Aorta (tissue), 5 donors: ENCODE measurements at places on chromosomes 3 and 15. TPM values are rescaled to one million over a fixed set of nuclear protein-coding genes. Genes with fewer than 3 reads are reported as not detected.

The ECE2 gene
- not detected for total RNA-seq

The XCR1 gene
- 0.26 TPM for total RNA-seq

- no peak for DNase-seq
- no peak within 1 kb of the TSS for H3K4me3 ChIP-seq
- no peaks in the 10 kb centered on the region for H3K4me1 ChIP-seq
- H3K36me3 ChIP-seq, result no peaks in the 10 kb centered on the region
These were observed at the start of gene CCR4 for GRCh38 chr3:32951410-32951811. Gene CCR4, plus strand, starts transcription at chr3:32951644. Its CDS starts 1,779 bp downstream, at chr3:32953423.

- no peak for DNase-seq
- H3K4me3 ChIP-seq, result no peak overlapping the region
- no peaks in the 10 kb centered on the region for H3K27me3 ChIP-seq
- no peak overlapping the region for H3K27ac ChIP-seq
- no peaks in the 10 kb centered on the region for H3K4me1 ChIP-seq
These were observed 34.3 kb upstream of the NEO1 start for GRCh38 chr15:73017987-73018386.

GRCh38 chr3:131283862-131284261 lies 97.7 kb upstream of the NUDT16 start:
- no peak for DNase-seq
- H3K4me1 ChIP-seq, result peaks cover 2% of the 10 kb centered on the region
- H3K4me3 ChIP-seq, result no peak overlapping the region
- H3K36me3 ChIP-seq, result no peaks in the 10 kb centered on the region
- H3K27me3 ChIP-seq, result no peaks in the 10 kb centered on the region

GRCh38 chr3:104614564-104614963 lies 752.1 kb upstream of the ALCAM start:
- H3K27ac ChIP-seq, result no peak overlapping the region
- H3K27me3 ChIP-seq, result no peaks in the 10 kb centered on the region
- no peak for DNase-seq
- H3K4me3 ChIP-seq, result no peak overlapping the region
- H3K36me3 ChIP-seq, result no peaks in the 10 kb centered on the region

DNA sequence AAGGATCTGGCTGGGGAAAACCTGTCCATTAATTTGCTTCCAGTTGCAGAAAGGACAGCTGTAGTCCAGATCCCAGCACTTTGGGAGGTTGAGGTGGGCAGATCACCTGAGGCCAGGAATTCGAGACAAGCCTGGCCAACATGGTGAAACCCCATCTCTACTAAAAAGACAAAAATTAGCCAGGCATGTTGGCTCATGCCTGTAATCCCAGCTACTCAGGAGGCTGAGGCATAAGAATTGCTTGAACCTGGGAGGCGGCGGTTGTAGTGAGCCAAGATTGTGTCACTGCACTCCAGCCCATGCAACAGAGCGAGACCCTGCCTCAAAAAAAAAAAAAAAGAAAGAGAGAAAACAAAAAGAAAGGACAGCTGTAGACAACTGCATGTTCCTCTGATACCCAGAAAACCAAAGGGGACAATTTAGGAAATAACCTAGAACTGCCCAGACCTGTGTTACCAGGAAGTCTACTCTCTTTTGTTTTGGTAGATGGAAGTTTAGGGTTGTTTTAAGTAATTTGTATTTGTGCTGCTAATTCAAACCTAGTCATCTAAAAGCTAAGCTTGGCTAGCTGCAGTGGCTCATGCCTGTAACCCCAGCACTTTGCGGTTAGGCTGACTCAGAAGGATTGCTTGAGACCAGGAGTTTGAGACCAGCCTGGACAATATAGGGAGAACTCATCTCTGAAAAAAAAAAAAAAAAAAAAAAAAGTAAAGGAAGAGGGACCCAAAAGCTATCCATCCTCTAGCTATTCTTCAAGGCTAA lies 22.7 kb downstream of the EXD1 start:
- H3K27me3 ChIP-seq, result no peaks in the 10 kb centered on the region
- H3K4me3 ChIP-seq, result no peak overlapping the region
- H3K4me1 ChIP-seq, result no peaks in the 10 kb centered on the region
- H3K36me3 ChIP-seq, result no peaks in the 10 kb centered on the region
- H3K27ac ChIP-seq, result no peak overlapping the region

The KLF13 gene
- total RNA-seq, result 58.7 TPM

DNA sequence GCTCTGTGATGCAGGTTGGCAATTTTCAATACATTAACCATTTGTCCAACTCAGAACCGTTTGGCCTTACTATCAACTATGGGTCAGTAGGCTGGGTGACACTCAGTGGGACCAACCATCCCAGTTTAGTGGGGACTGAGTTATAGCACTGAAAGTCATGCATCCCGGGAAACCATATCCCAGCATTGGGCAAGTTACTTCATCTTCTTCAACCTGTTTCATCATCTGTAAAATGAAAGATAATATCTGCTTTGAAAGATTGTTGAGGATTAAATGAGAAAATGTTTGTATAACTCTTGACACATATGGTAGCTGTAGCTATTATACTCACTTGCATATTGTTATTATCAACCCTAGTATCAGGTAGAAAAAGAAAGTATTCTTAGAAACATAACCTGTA lies 11.9 kb downstream of the RAB27A start:
- DNase-seq, result no peak
- no peak overlapping the region for H3K27ac ChIP-seq
- H3K27me3 ChIP-seq, result no peaks in the 10 kb centered on the region
- no peaks in the 10 kb centered on the region for H3K36me3 ChIP-seq

DNA sequence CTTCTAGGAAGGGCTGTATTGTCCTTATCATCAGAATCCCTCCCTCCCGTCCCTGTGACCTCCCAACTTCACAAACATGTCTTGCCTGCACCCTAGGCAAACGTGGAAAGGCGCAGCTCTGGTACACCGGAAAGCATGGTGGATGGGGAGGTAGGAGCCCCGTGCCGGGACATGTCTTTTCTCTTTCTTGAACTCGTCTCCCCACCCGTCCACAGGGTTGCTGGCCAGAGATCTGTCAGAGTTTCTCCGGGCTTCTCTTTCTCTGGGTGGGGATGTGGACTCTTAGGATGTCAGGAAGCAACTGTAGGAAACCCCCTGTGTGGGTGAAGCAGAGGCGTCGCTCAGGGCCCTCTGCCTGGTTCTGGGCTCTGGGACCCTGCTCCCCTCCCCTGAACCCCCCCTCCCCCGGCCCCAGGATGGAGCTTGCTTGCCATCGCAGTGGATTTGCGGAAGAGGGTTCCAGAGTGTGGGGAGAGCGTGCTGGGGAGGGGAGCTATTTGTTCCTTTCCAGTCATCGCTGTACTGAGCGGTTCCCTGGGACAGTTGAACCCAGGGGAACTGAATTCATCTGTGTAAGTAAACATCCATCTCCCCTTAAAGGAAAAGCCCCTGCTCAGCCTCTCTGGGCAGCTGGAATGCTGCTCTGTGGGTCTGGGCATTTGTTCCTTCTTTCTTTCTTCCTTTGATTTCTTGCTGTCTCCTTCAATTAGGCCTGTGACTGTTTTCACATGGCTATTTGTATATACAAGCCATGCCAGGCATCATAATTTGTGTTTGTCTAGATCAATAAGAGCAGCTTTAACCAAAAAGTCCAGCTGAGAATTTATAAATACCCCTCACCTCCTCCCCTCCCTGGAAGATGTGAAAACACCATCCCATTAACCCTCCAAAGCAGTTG lies 72.8 kb downstream of the SMAD3 start:
- DNase-seq, result no peak
- H3K36me3 ChIP-seq, result no peaks in the 10 kb centered on the region
- no peaks in the 10 kb centered on the region for H3K27me3 ChIP-seq
- peaks cover 7% of the 10 kb centered on the region for H3K4me1 ChIP-seq

The PCOLCE2 gene
- 83.3 TPM for total RNA-seq

The TMEM212 gene
- not detected for total RNA-seq

- DNase-seq, result peak; percentile 82
- H3K27ac ChIP-seq, result no peak overlapping the region
- H3K4me1 ChIP-seq, result no peaks in the 10 kb centered on the region
- no peak overlapping the region for H3K4me3 ChIP-seq
These were observed 29.6 kb upstream of the ADAMTS7 start for GRCh38 chr15:78840661-78841375.

GRCh38 chr3:66276705-66277274 lies 56.0 kb downstream of the SLC25A26 start:
- DNase-seq, result no peak
- H3K36me3 ChIP-seq, result no peaks in the 10 kb centered on the region

- H3K36me3 ChIP-seq, result no peaks in the 10 kb centered on the region
- DNase-seq, result no peak
- no peak overlapping the region for H3K27ac ChIP-seq
- H3K27me3 ChIP-seq, result no peaks in the 10 kb centered on the region
- peaks cover 5% of the 10 kb centered on the region for H3K4me1 ChIP-seq
- no peak overlapping the region for H3K4me3 ChIP-seq
These were observed 5.4 kb upstream of the HEG1 start for GRCh38 chr3:125061170-125061569.

The NR1I2 gene
- total RNA-seq, result 0.12 TPM

The KCNMB2 gene
- total RNA-seq, result not detected

The SKOR1 gene
- total RNA-seq, result 1.2 TPM

The SPATA12 gene
- total RNA-seq, result not detected

The MASP1 gene
- total RNA-seq, result 6.0 TPM

DNA sequence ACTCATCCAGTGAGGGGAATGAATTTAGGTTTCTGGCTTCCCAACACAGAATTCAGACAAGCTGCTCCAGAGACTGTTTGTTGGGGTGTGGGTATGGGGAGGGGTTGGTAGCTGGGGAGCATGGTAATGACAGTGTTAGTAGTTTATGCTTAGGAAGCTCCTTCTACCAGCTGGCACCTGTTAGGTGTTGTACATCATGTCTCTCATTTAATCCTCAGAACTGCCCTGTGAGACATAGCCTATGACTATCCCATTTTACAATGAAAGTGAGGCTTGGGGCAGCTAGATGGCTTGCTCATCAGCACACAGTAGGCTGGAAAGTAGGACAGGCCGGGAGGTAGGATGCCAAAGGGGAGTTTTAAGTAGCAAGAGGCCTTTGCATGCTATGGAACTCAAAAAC lies 2.5 kb downstream of the EIF4E3 start:
- no peaks in the 10 kb centered on the region for H3K4me1 ChIP-seq
- H3K27ac ChIP-seq, result no peak overlapping the region
- no peaks in the 10 kb centered on the region for H3K36me3 ChIP-seq
- no peak overlapping the region for H3K4me3 ChIP-seq
- H3K27me3 ChIP-seq, result no peaks in the 10 kb centered on the region

The APOD gene
- total RNA-seq, result 301 TPM

The CELSR3 gene
- total RNA-seq, result 0.91 TPM

GRCh38 chr3:186117521-186118134 lies 8.7 kb upstream of the ETV5 start:
- DNase-seq, result no peak
- no peaks in the 10 kb centered on the region for H3K27me3 ChIP-seq
- no peaks in the 10 kb centered on the region for H3K4me1 ChIP-seq
- H3K4me3 ChIP-seq, result no peak overlapping the region
- no peaks in the 10 kb centered on the region for H3K36me3 ChIP-seq

GRCh38 chr3:45109771-45110508 lies 36.2 kb downstream of the CDCP1 start:
- no peak for DNase-seq
- H3K27ac ChIP-seq, result no peak overlapping the region
- no peak overlapping the region for H3K4me3 ChIP-seq

The GPR62 gene
- not detected for total RNA-seq

DNA sequence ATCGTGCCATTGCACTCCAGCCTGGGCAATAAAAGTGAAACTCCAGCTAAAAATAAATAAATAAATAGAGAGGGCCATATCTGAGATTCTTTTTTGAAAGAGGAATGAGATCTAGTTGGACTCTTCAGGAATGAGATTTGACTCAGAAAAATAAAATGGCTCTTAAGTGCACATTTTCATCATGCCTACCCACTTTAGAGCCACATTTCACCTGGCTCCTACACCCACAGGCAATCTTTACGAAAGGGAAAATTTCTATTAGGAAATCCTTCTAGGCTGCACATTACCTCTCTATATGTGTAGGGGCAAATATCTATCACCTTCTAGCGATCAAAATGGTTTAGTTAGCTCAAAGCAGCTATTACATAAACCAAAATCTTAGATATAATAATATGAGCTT lies 16.9 kb upstream of the NLGN1 start:
- no peaks in the 10 kb centered on the region for H3K27me3 ChIP-seq
- no peaks in the 10 kb centered on the region for H3K4me1 ChIP-seq
- no peak for DNase-seq
- no peaks in the 10 kb centered on the region for H3K36me3 ChIP-seq
